Keratinocyte (primary cell): ENCODE measurements at places on chromosomes 13 and 19.

DNA sequence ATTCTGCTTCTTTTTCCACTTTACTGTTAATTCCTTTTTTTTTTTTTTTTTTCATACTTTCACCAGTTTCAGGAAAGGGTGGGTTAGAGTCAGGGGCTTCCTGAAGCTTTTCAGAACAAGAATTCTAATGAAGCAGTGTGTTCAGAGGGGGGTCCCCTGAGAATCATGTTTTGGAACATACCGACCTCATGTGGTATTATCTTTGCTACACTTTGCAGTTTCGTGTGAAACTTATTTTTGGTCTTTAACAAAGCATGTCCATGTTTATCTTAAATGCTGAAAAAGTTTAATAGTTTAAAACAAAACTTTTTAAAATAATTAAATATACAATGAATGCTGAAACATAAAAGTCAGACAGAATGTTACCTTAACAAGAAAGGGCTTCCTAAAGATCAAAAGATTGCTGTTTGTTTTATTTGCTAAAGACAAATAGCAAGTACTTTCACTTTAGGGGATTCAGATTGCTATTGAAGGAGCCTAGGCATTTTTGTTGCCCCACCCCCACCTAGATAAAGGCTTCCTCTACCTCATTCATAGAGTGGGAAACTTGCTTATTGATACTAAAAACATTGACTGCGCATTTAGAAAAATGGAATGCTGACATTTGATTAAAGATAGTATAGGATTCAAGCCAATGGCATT lies 21.1 kb upstream of the POMP start:
- no peak for DNase-seq

DNA sequence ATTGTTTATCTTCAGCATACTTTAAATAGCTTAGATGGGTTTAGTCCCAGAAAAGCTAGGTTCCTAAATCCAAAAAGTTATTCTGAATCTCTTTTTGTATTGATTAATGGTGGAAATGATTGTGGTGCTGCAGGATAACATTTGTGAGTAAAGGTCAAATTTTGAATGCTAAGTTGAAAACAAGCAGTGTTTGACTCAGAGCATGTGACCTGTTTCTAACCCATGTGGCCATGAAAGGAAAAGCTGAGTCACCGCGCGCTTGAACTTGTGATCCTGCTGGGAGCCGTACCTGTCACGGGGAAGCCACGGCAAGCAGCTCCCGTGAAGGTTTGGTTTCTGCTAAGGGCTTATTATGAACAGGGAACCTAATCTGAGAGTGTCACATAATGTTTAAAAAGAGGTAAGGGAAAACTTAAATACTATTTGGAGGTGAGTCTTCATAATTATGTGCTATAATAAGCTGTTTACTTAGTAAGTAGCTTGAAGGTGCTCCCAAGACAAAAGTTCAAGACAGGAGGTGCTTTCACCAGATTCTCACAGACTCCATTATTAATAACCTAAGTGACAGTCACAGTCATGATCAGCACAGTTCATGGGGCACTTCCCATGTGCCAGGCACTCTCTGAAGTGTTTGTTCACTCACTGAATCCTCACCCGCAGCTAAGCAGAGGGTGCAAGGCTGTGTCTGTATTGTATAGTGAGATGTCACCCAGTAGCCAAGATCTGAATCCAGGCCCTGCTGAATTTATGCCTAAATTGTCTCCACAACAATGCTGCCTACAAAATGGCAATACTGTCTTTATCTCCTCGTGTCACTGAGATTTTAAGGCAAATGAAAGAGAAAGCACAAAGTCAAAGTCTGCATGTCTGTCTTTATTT lies 286.5 kb downstream of the MYO16 start:
- peak; percentile 50 for DNase-seq

GRCh38 chr13:100014621-100015020 lies 33.0 kb downstream of the ZIC2 start:
- no peak for DNase-seq

DNA sequence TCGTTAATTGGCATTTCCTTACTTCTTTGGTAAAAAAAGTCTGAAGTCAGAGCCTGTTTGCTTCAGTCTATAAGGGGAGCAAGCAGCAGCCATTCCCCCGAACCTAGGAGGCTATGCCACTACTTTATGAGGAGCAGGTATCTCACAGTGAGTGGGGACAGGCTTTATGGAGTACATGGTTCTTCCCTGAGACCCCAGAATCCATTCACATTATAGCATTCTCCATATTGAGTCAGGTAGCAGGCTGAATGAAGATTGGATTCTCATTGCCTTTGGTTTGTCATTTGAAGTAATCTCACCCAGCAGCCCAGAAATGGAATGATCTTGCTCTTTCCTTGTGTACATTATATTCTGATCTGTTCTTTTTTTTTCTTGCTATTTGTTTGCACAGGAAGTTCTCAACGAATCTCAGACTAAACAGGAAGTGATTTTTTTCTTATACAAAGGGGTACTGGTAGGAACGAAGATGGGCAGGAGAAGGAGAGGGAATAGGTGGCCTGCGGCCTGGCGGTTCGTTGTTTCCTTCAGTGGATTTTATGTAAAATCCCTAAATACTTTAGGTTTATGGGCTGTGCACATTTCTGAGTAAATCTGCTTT lies 74.4 kb downstream of the ARHGAP35 start:
- no peak for DNase-seq

DNA sequence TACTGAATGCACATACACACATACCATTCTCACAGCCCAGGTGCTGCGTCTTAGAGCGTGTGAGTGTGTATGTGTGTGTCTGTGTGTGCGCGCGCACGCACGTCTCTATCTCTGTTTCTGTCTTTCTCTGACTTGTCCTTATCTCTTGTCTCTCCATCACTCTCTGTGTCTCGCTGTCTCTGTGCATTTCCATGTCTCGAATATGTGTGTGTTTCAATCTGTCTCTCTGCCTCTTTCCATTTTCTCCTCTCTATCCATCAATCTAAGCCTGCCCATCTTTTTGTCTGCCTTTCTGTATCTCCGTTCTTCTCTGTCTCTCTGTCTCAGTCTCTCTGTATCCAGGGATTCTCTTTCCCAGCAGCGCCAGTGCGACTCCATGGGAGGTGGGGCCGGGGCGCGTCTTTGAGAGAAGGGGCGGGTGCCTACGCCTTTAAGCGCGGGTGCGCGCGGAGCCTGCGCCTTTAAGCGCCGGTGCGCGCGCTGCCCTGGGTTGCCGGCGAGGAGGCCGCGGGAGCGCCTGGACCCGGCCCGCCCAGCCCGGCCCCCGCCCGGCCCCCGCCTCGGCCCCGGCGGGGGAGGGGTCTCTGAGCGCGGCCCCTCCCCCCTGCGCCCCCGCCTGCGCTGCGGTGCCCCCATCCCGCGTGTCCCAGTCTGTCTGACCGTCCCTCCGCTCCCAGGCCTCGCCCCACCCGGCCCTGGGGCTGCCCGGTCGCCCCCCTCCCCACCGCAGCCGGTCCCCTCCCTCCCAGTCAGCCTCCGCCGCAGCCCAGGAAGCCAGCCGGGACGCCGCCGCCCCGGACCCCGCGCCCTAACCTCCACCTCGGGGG lies at the start of gene LRFN3:
TSS of gene LRFN3 (plus strand) at position 464 of the 827 bp plus-strand sequence. CDS start 3,052 bp downstream, outside the sequence.
- peak; percentile 19 for DNase-seq
